Fibroblast of the conjunctiva (primary cell): ENCODE measurements at places on chromosomes 7 and 10.

DNA sequence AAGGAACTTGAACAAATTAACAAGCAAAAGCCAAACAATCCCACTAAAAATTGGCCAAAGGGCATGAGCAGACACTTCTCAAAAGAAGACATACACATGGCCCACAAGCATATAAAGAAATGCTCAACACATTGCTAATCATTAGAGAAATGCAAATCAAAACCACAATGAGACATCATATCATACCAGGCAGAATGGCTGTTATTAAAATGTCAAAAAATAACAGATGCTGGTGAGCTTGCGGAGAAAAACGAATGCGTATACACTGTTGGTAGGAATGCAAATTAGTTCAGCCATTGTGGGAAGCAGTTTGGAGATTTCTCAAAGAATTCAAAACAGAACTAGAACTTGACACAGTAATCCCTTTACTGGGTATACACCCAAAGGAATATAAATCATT, 311.7 kb upstream of the HPS1 start:
- no peak for DNase-seq

- no peak for DNase-seq
Observed at GRCh38 chr10:4543938-4544533, 282.0 kb upstream of the AKR1E2 start.

DNA sequence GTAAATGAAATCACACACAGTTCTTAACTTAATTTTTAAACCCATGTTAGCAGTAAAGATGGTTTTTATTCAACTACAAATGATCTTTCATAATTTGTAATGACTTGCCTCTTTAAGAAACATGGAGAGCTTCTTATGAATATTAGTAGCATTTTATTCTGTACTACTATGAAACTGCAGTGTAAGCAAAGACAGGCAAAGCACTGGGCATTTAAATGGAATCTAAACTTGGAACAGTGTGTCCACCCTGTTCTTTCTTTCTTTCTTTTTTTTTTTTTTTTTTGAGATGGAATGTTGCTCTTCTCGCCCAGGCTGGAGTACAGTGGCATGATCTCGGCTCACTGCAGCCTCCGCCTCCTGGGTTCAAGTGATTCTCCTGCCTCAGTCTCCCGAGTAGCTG, 740.4 kb upstream of the IGFBP3 start:
- DNase-seq, result no peak

DNA sequence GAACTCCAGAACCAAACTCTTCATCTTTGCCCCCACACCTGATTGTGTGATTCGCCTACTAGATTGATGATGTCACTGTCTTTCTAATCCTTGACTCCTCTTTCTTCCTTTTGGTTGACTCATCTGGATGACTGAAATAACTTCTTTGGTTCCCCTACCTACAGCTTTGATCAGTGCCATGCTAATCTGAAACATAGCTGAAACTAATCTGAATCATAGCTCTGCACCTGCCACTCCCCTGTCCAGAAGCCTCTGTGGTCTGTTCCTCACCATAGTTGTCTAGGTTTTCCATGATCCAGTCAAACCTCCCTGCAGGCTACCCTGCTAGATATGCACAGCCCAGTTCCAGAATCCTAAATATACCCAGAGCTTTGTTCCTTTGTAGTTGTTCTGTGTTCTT, 51.9 kb downstream of the ZNF365 start:
- no peak for DNase-seq

DNA sequence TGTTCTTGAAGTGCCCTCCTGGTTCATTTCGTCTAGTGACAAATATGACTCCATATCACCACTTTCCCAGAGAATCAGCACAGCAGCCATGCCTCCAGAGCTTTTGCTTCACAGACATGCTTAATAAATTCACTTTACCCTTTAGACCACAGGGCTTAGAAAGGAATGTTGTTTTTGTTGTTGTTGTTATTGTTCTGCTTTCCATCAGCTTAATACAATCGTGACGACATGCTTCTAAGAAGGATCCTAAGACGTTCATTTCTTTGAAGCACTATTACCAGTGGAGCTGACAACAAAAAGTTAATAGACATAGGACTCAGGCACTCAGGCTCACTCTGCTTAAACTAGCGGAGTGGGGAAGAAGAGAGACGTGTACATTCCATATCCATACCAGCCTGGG, 418.6 kb downstream of the KCNMA1 start:
- no peak for DNase-seq

GRCh38 chr10:12091421-12091820, 22.7 kb downstream of the DHTKD1 start:
- DNase-seq, result no peak

DNA sequence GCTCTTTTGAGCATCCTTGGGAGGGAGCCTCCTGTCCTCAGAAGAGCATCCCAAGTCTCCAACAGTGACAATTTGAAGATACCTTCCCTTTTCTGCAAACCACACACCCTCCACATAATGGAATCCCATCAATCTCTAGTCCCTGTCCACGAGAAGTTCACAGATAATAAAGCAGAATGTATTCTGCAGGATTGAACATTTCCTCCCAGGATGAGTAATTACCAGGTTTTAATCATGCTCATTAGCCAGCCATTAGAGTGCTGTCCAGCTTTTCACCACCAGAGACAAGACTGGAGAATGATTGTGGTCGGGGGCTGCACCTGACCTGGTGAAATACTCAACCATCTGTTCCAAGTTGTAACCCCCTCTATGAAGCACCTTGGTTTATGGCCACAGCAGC, 958.6 kb downstream of the KCNMA1 start:
- DNase-seq, result no peak

GRCh38 chr10:25162391-25162790, 12.4 kb upstream of the GPR158 start:
- DNase-seq, result no peak

- no peak for DNase-seq
Observed at GRCh38 chr10:78109210-78109609, 75.5 kb downstream of the RPS24 start.

DNA sequence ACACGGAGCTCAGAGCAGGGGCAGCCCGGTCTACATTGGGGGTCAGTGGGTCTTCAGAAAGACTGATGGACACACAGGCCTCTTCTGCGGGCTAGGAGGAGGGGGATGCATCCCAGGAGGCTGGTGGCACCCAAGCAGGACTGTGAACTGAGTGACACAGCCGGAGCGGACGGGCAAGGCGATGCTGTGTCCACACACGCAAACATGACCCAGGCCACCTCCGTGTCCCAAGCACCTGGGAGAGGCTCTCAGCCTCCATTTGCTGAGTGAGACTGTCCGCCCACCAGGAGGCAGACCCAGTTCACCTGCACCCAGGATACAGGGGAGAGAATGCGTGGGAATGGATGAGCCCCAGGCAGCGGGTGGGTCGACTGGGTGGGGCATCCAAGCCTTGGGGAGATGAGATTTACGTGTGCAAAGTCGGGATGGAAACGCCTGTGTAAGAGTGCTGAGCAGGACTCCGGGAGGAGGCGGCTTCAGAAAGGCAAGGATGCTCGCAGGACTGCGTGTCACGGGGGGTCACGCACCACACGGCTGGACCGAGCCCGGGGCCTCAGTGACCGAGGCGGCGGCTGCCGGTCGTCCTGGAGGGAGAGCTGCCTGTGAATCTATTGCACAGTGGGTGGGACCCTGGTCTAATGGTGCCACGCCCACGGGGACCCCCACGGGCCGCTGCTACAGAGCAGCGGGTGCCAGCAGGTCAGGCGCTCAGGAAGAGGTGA, 262.8 kb downstream of the ADARB2 start:
- no peak for DNase-seq

- no peak for DNase-seq
Observed at GRCh38 chr10:6299234-6299633, 96.5 kb downstream of the PFKFB3 start.

DNA sequence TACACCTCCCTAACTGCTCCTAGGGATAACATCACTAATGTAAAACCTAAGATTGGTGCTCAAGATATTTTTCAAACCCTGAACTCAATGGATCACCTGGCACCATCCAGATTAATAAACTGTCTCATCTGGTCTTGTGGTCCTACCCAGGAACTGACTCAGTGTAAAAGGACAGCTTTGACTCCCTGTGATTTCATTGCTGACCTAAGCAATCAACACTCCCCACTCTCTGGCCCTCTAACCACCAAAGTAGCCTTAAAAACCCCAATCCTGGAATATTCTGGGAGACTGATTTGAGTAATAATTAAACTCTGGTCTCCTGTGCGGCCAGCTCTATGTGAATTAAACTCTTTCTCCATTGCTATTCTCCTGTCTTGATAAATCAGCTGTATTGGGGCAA, 6.2 kb upstream of the USP54 start:
- no peak for DNase-seq

GRCh38 chr10:79424221-79425073, 21.0 kb downstream of the ZCCHC24 start:
- DNase-seq, result no peak

- DNase-seq, result no peak
Observed at GRCh38 chr7:113339661-113340060, 221.3 kb upstream of the SMIM30 start.

DNA sequence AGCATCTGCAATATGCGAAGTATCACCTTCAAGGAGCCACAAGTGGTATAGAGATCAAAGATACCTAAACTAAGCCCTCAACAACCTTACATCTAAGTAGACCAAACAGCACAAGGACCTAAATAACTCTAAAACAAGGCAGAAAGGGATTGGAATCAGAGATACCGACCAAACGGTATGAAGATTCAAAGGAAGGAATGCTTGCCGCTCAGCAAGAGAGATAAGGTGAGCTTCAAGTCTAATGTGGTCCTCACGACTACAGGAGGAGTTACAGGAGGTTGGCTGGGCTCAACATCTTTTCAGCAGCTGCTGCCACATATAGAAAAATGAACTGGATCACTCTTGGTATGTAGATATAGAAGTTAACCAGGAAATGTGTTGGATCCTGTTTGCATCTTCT, 11.6 kb downstream of the ABLIM1 start:
- DNase-seq, result no peak

DNA sequence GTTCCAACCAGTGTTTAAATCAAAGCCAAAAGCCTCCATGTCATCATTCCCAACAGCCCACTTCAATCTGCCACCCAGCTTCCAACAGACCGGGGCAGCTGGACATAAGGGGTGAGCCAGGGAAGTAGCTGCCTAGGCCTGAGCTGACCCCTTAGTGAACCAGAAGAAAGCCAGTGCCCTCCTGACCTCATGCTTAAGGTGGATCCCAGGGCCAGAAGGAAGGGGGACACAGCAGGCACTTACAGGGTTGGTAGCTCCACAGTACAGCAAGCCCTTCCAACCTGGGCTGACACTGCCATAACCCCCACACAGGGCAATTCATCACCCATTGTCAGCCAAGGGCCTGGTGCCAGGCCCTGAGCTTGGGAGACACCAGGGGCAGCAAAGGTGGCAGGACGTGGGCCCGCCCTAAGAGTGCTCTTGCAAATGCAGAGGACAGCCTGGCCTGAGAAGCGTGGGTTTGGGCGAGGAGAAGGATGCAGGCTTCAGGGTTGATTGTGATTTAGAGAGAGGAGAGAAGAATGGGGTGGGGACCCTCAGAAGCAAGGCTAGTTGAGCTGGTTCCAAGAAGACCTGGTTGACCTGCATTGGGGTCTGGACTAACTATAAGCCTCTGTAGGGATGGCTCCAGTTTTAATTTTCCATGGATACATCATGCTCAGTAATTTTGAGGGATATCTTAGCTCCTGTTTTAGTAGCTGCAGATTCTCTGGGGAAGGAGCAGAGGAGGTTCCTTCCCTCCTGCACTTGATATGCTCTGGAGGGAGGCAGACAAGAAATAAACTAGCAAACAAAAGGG, 3.1 kb upstream of the CYP26A1 start:
- DNase-seq, result no peak

DNA sequence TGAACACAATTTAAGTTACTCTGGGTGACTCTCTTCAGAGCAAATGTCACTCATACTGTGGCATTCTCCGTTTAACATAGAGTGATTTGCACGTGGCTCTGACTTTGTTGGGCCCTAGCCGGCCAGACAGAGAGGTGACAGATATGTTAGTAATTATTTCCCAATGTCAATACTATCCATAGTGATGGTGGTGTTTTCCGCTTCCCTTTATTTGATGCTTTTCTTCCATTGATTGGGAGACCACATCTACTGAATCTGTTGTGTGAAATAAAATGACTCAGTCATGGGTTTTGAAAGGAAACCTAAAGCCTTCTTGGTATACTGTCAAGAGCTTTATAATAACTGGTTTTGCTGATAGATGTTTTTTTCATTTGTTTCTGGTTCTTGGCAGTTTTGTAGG, 7.4 kb downstream of the AVL9 start:
- DNase-seq, result no peak

DNA sequence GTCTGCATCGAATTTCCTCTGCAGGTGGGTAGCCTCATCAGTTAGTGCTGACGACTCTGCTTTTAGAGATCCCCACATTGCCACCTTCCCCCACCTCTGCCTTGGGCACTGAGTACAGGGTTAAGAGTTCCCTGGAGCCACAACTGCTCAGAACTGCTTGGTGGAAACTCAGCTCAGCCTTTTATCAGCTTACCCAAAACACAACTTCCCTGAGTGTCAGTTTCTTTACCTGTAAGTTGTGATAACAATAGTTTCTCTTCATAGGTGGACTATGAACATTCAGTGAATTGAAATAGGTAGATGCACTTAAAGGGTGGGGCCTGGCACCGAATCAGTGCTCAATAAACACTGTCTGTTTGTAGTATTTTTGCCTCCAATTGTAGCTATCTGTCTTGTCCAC, 11.3 kb downstream of the ASB13 start:
- DNase-seq, result no peak

GRCh38 chr7:151308791-151309190, 32.8 kb upstream of the NUB1 start:
- no peak for DNase-seq

- no peak for DNase-seq
Observed at GRCh38 chr10:23534326-23534725, 95.5 kb downstream of the OTUD1 start.

DNA sequence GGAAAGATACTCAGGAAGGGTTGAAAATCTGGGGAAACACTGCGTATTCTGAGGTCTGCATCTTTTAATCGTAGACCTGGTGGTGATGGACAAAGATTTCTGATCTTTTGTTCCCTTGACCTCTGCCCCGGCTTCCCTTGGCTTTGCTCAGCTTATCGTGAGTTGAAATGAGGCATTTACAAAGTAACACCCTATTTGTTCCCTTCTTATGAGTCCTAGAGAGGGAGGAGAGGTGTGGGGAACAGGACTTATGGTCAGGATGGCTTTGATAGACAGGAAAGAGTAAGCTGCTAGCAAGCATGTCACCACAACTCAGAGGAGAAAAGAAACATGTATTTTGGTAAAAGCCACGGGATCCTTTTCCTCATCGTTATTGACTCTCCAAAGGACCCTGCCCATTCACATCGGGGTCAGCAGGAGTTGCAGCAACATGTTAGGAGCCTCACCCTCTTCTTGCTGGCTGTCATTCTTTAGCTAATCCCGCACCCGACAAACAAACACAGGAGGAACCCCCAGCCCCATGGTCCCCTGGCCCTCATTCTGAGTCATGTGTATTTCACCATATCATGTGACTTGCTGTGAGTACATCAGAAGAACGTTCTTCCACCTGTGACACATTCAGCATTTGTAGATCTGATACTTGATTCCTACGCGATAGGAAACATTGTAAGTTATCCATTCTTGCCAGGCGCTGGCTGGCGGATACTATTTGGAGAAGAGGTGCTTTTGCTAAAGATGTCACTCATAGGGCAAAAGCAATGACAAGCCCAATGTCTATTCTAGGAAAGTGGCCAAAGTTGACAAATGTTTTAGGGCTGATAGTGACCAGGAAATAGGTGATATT, 170.1 kb downstream of the RTKN2 start:
- no peak for DNase-seq
